Stimulated activated CD8-positive, alpha-beta memory T cell treated with anti-CD3 and anti-CD28 coated beads, Interleukin-15, amount 100 ng/mL, for 4 hours (primary cell): ENCODE measurements at places on chromosomes 1 and 21.

GRCh38 chr1:235867903-235868469, 1.3 kb upstream of the LYST start:
- peak; percentile 30 for DNase-seq

- no peak for DNase-seq
These were observed 19.1 kb downstream of the SPOCD1 start for GRCh38 chr1:31796707-31797106.

DNA sequence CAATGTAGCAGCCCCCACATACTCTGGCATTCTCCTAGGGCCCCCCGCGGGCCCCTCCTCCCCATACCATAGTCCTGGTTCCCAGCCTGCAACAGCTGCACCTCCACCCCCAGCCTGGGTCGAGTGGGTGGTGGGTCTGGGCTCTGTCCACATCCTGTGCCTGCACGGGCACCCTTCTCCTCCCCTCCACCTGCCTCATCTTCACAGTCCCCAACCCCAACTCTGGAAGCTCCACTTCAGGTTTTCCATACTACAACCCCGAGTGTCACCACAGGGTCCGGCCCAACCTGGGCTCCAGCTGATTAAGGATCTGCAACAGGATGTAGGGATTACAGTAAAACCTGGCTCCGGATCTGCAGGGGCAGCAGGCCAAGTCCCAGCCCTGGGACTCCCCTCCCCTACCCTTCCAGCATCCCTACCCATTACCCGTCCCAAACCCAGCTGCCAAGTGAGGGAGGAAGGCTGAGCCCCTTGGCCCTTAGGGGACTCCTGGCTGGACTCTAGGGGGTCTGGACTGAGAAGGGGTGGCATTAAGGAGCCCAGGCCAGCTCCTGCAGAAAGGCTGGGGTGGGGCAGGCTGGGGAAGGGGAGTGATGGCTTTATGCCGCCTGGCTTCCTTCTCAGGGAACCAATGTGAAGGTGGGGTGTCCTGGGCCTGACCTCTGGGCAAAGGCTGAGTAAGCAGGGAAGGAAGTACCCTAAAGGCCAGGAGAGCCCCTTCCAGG, 116.8 kb downstream of the CASZ1 start:
- no peak for DNase-seq

DNA sequence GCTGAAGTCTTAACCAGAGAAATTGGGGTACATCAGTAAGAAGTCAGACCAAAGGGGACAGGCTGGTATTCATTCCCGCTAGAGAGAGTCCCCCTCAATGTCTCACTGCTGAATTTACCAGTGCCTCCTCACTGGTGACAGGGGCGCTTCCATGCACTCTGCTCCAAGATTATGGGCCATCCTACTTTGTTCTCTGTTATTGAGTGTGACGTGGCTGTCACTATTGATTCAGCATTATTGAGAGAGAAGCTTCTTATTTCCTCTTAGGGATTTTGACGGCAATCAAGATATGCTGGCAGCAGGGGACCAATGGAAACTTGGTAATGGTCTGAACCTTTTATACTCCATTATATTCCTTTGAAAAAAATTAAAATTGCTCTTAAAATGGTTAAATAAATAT, 118.6 kb downstream of the SYF2 start:
- DNase-seq = no peak

GRCh38 chr1:40785446-40785845, 1.9 kb downstream of the KCNQ4 start:
- no peak for DNase-seq

GRCh38 chr1:167663002-167663772, 33.2 kb downstream of the RCSD1 start:
- no peak for DNase-seq

- DNase-seq = no peak
These were observed 45.6 kb upstream of the RGS2 start for GRCh38 chr1:192763243-192763642.
